Left colon (tissue), 2 donors: ENCODE measurements at places on chromosomes 3 and 15. TPM values are rescaled to one million over a fixed set of nuclear protein-coding genes. Genes with fewer than 3 reads are reported as not detected.

DNA sequence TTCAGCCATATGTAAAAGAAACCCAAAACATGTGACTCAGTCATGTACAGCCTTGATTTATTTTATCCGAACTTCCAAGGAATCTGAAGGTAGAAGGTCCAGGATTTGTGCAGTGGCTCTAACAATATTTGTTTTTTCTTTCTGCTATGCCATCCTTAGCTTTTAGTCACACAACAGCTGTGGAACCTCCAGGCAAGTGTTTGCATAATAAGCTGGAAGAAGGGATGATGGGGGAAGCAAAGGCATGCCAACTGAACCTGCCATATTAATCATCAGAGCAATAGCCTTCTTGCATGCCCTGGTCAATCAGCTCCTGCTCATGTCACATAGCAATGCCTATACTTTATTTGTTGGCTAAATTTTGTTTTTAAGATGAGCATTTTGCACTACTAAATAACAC lies 444.7 kb upstream of the ARPP21 start:
- DNase-seq: no peak

DNA sequence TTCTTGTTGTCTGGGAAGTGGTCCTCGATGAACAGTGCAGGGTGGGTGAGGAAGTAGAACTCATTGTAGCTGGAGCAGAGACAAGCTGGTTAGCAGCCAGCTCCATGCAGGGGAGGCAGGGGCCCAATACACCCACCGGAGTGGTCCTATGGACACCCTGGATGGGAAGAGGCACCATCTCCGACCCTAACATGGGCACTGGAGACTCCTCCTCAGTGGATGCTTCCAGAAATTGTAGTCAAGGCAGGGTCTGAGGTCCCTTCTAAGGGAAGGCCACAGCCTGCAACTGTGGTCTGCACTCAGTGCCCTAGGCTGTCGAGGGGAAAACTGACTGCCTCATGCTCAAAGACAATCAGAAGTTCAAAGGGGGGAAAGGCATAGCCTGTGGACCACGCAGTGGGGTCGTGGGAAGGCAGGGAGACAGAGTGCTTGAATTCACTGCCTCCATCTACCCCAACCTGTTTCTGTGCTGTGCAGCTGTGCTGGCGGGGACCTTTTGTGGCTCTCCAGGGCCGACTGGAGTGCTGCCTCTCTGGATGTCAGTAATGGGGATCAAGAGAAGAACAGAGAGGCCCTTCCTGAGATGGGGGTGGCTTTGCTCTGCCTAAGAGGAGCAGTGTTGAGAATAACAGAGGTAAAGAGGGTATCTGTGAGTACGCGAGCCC lies 41.9 kb downstream of the KY start:
- DNase-seq: no peak

DNA sequence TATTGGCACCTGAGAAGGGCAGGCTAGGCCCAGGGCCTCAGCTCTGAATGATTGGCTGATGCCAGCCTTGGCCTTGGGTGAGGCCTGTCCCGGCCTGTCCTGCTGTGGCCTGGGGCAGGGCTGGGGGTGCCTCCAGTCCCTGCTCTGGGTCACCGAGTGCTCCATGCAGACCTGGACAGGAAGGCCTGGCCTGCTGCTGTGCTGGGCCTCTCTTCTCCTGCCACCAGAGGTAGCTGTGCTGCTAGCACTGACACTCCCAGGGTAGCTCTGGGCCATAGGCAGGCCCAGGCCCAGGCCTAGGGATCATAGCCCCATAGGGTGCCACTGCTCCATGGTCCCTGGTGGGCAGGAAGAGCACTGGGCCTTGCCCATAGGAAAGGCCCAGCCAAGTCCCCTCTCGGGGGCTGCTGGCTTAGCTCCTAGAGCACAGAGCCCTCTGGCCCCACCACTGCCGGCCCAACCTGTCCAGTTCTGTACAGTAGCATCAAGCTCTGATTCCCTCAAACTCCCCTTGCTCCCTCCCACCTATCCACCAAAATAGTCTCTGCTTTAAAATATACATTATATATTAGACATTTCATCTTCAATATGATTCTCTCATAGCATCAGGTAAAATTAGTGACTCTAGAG lies 18.2 kb downstream of the ABTB1 start:
- DNase-seq: no peak

IL17RC gene
- 37.8 TPM for total RNA-seq

ACP3 gene
- total RNA-seq: 32.6 TPM

DNA sequence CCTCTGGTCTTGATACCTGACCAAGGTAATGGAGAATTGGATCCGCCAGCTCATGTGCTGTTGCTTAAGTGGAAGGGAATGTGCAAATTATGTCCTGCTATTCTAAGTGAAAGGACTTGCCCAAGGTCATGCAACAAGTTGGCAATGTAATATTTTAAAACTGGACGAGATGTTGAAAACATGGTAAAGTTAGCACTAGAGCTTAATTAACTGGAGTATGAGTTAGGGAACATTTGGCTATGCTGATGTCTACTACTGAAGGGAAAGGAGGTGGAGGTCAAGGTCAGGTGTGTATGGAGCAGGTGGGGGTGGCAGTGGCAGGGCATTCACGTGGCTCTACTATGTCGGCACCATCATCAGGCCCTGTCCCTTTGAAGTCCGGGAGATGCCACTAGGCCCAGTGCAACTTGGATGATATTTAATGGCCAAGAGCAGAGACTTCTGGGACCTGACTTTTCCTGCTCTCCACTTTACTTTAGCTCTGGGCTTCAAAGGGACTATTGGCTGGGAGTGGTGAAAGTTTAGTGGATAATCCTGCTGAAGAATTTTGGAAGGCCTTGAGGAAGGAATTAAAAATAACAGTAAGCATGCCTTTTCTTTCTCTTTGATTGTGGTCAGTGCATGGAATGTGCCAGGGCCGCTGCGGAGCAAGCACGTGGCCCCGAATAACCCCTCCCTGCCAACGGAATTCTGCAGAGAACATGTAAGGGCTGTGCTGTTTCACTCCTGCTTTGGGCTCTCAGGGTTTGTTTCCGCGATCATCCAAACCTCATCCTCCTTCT lies 14.9 kb downstream of the SMAD3 start:
- no peak for DNase-seq

DNA sequence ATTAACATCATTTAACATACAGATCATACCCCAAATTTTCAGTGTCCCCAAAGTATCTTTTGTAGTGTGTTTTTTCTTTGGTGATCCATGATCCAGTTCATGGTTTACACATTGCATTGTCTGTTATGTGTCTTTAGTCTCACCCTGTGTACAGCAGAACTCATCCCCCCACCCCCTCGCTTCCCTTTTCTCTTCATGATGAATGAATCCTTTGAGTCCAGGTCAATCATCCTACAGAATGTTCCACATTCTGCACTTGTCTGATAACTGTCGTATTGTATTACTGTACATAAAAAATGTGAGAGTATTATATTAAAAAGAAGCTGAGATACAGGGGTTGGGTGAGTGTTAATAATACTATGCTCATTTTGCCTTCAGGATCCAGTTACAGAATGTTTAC lies 14.6 kb upstream of the NIT2 start:
- DNase-seq: no peak

- no peak for DNase-seq
Measured at GRCh38 chr15:42932833-42933515, 12.4 kb upstream of the TTBK2 start.

- peak; percentile 99 for DNase-seq
Measured at GRCh38 chr15:90249203-90249863, at the start of gene TTLL13. Gene TTLL13, plus strand, starts transcription at chr15:90249556. Its CDS starts 1,075 bp downstream, at chr15:90250631.

- DNase-seq: no peak
Measured at GRCh38 chr3:126571078-126571477, 12.3 kb upstream of the C3orf22 start.

EPHB3 gene
- total RNA-seq: 32.9 TPM

GRCh38 chr3:45496555-45496954 lies 98.0 kb upstream of the LIMD1 start:
- DNase-seq: no peak

DNA sequence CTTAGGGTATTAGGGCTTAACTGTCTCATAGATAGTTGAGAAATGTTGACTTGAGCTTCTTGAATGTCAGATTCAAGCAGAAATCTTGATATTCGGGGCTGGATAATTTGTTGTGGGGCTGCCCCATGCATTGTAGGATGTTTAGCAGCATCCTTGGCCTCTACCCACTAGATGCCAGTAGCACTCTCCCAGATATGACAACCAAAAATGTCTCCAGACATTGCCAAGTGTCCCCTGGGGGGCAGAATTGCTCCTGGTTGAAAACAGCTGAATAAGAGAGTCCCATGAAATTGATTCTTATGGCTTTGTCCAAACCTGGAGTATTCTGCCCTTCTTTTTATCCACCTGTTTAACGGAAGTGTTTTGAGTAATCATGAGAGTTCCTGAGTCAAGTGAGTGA lies 15.9 kb upstream of the LCMT2 start:
- no peak for DNase-seq

GRCh38 chr3:53185761-53186465 lies 24.9 kb downstream of the PRKCD start:
- no peak for DNase-seq

SMCO1 gene
- total RNA-seq: not detected

- no peak for DNase-seq
Measured at GRCh38 chr3:21682206-21682605, 68.8 kb downstream of the ZNF385D start.

DNA sequence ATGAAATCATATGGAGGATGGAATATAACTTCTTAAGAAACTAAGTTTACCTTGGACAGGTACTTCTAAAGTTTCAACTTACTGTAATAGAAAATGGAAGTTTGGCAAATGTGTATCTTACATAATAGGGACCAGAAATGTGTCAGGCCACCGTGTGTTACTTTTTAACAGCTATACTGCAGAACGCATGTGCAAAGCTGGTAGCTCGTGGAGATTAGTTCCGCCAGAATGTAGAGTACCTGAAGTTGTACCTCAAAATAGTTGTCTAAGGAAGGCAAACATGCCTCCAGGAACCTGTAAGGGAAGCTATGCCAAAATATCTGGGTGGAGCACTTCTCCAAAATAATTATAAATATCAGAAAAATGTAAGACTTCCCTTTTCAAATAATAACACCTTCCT lies 920.6 kb downstream of the ROBO1 start:
- no peak for DNase-seq

CLDN11 gene
- total RNA-seq: 7.7 TPM

CHAC1 gene
- total RNA-seq: 11.0 TPM

- DNase-seq: no peak
Measured at GRCh38 chr3:45479621-45480035, 91.3 kb downstream of the LARS2 start.

TNIK gene
- 30.5 TPM for total RNA-seq

- no peak for DNase-seq
Measured at GRCh38 chr3:139088462-139089324, 44.0 kb upstream of the PRR23C start.

CADM2 gene
- 2.5 TPM for total RNA-seq

ARIH2 gene
- 72.3 TPM for total RNA-seq
